Neural progenitor cell (in vitro differentiated cells): ENCODE measurements at places on chromosomes 16 and 17.

GRCh38 chr16:9260666-9261065, 169.2 kb downstream of the HAPSTR1 start:
- no peak for DNase-seq

DNA sequence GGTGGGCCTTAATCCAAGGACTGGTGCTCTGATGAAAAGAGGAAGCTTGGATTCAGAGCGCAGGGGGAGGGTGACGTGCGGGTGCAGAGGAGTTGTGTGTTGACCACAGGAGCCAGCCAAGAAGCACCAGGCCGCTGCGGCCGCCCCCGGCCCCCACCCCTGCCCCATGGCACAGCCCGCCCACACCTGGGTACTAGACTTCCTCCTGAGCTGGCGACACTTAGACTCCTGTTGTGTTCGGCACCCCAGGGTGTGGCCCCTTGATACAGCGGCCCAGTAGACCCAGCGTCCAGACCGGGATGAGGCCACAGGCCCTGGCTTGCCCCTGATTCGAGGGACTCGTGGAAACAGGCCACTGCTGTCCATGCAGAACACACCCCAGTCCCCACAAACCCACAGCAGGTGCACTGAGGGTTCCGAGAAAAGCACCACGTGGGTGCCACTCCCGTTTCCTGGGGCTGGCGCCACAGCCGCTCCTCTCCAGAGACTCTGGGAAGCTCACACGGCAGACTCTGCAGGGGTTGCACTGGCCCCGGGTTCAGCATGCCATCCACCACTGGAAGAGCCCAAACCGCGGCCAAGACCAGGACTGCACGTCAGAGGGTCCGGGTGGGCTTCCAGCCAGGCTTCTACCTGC, 5.7 kb upstream of the SNAI3 start:
- no peak for DNase-seq

DNA sequence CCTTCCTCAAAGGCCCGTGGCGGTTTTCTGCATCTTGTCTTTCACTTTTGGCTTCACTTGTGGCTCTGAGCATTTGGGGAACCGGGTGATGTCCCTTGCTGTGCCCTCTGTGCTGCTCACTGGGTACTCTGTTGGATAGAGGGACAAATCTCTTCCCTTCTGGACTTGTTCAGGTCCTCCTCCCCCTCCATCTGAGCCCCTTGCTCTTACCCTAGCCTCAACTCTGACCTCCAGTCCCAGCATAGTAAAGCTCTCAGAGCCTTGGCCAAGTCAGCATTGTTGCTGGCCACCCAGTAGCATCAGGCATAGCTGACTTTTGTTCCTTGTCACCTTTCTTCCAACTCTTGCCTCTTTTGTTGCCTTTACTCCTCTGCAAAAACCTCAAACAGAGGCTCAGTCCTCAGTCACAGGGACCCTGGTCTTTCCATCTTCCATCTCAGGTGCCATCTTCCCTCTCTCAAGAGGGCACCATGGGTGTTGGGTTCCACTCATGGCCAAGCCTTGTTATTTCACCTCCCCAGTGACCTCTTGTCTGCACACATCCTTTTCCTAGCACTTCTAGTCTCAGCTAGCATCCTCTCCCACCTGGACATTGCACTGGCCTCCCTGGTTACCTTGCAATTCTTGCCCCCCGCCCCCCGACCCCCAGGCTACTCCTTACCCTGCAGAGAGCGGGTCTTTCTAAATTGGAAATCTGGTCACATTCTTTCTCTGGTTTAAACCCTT, 393 bp upstream of the PSMB10 start:
- no peak for DNase-seq

DNA sequence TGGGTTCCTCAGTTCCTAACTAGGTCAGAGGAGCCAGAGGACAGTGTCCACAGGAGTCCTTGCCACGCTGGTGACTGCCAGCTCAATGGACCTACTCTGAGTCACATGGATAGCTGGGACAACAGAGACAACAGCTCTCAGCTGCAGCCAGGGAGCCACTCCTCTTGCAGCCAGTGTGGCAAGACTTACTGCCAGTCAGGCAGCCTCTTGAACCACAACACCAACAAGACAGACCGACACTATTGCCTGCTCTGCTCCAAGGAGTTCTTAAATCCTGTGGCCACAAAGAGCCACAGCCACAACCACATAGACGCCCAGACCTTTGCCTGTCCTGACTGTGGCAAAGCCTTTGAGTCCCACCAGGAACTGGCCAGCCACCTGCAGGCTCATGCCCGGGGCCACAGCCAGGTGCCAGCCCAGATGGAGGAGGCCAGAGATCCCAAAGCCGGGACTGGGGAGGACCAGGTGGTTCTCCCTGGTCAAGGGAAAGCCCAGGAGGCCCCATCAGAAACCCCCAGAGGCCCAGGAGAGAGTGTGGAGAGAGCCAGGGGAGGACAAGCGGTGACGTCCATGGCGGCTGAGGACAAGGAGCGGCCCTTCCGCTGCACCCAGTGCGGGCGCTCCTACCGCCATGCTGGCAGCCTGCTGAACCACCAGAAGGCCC, 6.7 kb downstream of the ZNF646 start:
- no peak for DNase-seq

DNA sequence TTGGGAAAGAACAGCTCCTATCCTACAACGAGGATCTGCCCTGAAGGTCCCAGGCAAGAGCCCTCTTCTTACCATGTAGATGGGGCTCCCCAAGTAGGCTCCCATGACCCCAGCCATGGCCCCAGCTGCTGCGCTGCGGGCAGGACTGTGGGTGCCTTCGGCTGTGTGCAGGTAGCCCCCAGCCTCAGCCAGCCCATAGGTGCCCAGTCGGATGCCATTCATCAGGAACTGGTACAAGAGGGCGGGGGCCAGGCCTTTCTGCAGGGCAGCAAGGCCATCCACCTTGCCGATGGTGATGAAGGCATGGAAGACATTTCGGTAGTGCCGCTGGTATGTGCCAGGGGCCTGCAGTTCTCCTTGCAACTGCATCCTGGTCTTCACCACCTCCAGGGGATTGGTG, 839 bp downstream of the SLC25A35 start:
- DNase-seq, result no peak
